COLO829 (cell line): ENCODE measurements at places on chromosomes 13 and 19.

DNA sequence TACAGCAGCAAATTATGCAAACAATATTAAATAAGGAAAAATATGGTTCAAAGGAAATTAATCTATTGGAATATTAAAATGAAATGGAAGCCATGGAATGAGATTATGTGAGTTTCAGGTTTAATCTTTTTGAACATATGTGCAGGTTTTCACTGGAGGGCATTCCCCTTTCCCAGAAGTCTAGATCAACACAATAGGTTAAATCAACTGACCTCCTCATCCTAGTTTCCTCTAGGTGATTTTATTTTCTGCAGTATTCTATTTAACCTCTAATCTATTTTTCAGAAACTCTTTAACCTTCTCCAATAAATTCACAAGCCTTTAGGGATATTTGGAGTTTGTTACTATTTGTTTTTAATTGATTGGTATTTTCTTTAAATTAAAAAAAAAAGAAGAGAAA, 2657.6 kb upstream of the PCDH20 start:
- no peak for DNase-seq

- DNase-seq, result no peak
These were observed 10.7 kb downstream of the SYMPK start for GRCh38 chr19:45852145-45852750.

GRCh38 chr13:90846936-90847335, 500.6 kb upstream of the MIR17HG start:
- DNase-seq, result no peak

DNA sequence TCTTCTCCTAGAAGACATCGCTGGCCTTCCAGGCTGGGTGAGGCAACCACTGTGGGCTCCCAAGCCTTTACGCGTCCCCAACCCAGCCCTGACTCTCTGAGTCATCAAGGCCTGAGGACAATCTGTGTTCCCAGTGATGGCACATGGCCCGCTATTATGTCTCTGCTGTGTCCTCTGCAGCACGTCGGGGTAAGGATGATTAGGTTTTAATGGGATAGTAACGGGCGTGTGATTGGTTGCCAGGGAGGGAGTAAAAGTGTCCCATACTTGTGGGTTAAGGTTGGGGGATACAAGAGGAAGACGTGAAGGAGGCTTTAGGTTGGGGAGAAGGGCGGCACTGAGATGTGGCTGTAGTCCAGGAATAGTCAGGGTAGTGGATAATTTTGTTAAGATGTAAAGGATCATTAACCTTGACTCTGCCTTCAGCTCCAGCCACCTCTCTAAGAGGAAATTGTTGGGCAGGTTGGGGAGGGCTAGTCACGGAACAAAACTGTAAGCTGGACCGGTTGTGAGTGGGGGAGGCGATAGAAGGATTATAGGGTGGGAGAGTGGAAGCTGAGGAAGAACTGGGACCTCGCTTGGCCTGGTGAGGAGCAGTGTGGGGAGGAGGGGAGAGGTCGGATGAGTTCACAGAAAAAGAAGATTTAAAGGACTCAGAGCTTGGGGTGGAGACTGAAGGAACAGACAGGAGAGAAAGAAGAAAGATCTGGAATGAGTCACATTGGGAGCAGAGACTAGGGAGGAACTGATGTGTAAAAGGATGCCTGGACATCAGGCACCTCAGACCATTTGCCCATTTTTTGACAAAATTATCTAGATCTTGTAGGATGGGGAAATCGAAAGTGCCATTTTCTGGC, 27.9 kb upstream of the IGFL1 start:
- no peak for DNase-seq

GRCh38 chr13:46555722-46556417, 2.9 kb downstream of the LRCH1 start:
- DNase-seq, result no peak

DNA sequence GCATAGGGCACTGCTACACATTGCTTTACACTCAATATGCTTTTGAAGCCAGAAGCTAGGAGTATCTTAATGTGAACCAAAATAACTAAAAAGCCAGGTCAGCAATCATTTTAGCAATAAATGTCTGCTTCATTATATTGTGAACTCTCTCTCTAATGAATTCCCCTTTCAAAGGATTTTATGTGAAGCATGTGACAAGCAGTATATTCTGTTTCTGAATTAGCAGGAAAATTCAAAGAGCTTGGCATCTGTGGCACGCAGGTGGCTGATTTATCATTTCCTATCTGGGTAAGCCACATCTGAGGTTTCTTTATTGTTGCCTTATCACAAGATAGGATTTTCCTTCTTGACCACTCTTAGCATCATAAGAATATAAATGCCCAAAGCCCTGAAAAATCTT, 56.8 kb upstream of the KLF12 start:
- DNase-seq, result peak; percentile 7

- no peak for DNase-seq
These were observed at the start of gene GARIN5B for GRCh38 chr19:55362990-55363716. Gene GARIN5B, minus strand, starts transcription at chr19:55363260. Its CDS starts 194 bp downstream, at chr19:55363066.

DNA sequence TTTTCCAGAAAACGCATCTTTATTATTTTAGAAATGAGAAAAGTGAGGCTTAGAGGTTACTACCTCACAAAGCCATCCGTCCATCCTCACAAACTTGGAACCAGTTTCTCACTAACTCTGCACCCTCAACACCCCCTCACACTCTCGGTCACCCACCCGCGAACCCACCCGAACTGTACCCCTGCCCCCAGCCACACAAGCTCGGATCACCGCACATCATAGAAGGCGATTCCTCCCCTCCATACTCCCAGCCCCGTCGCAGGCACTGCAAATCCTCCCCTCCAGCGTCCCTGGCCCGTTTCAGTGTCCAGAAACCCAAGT, 238 bp downstream of the ZNF260 start:
- no peak for DNase-seq

DNA sequence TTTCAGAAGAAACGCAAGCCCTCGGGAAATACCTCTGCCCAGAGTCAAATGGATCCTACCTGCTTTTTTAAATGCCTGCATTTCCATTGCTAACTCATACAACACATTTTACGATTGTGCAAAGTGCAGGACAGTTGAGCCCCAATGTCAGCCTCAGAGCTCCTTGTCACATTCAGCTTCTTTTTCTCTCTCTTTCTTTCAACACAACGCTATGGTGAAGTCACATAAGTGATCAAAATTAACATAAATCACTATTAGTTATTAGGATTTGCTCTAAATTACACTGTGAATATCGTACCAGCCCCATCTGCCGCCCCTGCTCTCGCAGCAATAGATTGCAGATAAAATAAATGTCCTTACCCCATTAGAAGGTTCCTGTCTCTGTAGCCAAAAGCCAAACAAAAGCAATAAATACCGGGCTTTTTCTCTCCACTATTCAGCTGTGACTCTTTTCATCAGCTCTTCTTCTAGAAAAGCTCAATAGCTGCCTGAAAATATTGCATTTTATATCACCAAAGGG, 8.8 kb downstream of the POU4F1 start:
- DNase-seq, result no peak

- DNase-seq, result no peak
These were observed 1078.7 kb upstream of the ATXN8OS start for GRCh38 chr13:69028936-69029335.

- no peak for DNase-seq
These were observed 43.2 kb downstream of the RCBTB2 start for GRCh38 chr13:48489666-48490065.

DNA sequence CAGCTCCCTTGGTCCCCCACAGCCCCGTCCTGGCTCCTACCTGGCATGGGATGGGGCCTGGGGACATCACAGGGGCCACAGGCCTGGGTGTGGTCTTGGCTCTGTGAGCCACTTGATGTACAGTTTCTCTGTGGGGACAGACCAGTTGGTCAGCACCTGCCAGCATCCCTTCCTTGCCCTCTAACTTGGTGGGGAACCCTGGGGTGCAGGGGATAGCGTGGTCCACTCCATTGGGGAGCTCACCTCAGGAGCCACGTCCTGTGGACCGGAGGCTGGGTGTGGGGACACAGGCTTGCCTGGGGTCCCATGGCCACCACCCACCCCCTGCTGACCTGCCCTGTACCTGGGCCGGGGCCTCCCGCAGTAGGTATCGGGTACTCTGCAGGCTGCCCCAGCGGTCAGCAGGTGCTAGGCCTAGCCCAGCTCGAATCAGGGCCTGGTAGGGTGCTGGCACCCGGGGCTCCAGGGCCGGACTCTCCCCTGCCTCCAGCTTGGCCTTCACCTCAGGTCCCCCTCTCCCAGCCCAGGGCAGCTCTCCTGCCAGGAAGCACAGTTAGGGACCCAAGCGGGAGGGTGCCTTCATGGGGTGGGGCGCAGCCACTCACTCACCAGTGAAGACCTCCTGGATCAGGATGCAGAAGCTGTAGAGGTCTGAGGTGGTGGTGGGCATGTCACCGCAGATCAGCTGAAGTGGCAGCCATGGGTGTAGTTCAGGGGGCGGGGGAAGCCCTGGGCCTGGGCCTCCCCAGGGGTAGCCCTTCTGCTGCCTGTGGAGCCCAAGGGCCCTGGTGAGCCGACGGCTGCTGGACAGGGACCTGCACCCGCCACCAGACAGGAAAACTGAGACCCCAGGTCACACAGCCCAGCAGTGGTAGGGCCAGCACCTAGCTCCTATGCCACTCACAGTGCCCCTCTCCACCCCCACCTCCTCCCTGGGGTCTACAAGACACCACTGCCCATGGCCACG, 14.9 kb downstream of the ARHGAP33 start:
- no peak for DNase-seq

DNA sequence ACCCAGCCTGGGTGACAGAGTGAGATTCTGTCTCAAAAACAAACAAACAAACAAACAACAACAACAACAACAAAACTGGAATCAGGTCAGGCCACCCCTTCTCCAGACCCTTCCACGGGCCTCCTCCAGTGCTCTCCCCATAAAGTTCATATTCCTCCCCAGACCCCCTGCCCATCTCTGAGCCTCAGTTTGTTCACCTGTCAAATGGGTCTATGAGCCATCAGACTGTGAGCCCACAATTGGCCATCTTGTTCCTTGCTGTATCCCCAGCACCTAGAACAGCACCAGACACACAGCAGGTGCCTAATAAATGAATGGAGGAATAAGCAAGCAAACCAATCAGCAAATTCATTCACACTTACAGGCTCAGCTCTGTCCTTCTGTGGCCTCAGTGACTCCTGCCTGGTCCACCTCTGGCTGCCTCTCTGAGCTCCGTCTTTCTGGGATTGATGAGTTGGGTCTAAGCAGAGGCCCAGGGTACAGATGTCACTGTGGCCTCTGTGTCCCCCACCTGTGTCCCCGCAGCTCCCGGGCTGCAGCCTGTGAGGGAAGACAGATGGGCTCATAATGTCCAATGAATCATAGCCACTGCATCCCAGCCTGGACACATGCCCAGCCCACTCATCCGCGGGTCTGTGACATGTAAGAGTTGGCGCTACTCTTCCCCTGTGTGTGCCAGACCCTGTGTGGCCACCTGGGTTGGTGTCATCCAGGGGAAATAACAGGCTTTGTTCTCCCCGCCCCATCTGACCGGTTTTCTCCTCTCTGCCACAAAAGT, 19.6 kb upstream of the PTPRS start:
- no peak for DNase-seq

DNA sequence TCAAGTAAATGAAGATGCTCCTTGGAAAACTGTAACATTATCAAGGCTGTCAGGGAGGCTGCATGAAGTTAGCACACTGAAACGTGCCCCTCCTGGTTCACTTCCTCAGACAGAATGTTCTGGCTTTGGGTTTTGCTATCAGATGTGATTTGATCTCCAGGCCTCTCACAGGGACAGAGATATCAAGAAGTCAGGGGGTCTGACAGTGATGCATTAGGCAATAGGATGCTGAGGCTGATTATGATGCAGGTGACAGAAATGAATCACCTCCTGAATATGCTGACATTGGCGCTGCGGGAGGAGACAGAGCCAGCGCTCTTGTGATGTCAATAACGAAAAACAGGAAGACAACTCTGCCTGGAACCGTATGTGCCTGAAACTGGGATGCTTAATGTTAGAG, 278.5 kb downstream of the DCT start:
- no peak for DNase-seq

- no peak for DNase-seq
These were observed 155.9 kb upstream of the SPRY2 start for GRCh38 chr13:80496721-80497397.

DNA sequence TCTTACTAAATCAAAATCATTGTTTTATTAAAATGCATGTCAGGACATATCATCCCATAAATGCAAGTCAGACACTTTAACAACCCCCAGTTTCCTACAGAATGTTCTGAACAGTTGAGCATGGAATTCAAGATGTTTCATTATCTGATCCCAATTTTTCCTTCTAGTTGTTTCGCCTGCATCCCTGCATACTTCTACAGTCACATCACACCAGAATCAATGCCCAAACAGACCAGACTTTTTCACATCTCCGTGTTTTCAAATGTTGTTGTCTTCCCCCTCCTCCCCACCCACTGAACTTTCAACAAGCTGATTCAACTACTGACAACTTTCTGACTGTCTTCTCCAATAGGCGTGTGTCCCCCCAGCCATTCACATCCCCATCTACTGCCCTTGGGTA, 48.6 kb downstream of the LHFPL6 start:
- DNase-seq, result no peak
